ENCODE measurements at places on chromosomes 7 and 10.

DNA sequence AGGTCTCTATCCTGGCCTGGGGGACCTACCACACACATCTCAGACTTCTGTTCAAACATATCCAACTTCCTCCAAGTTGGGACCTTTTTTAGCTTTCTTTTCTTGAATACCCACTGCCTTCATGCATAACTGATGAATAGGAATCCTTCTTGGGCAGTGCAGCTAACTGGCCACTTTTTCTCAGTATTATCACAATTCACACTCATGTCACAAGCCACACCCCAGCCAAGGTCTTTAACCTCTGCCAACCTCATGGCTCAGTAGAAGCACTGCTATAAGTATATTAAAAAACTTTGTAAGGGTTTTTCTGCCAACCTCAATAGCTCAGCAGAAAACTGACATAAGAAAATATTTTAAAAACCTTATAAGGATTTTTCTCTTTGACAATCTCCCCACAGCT lies 44.5 kb downstream of the HHEX start:
- DNase-seq: no peak

- DNase-seq: no peak
These were observed 701.4 kb downstream of the PARD3 start for GRCh38 chr10:34113504-34114225.

- DNase-seq: no peak
These were observed 297.1 kb downstream of the GALNT17 start for GRCh38 chr7:71429083-71429482.

DNA sequence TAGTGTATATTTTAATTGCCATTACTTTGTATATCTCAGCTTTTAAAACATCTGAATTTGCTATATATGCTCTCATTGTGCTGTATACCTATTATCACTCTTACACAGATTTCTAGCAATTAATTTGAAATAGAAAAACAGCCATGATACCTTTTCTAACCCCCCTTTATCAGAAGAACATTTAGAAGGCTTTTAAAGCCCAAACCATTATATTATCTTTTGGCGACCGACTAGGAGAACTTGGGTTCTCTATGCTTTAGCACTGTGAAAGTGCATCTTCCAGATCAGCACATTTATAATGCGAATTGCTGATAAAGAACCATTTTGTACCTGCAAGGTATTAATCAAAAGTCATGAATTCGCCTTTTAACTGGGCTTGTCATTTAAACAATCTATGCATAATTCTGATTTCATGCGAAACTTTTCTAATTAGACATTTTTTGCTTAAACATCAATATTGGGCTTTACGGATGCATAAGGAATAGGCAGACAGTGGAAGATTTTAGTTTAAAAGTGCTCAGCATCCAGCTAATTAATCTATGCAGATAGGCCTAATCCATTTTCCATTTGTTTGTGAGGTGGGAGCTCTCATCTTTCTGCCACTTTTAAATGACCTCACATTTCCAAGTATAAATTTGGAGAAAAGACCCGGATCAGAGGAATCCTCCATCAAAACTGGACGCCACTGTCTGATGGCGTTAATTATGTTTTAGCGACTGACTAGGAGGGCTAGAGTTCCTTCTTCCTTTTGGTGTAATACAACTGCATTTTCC lies 1.2 kb upstream of the MLLT10 start:
- no peak for DNase-seq

DNA sequence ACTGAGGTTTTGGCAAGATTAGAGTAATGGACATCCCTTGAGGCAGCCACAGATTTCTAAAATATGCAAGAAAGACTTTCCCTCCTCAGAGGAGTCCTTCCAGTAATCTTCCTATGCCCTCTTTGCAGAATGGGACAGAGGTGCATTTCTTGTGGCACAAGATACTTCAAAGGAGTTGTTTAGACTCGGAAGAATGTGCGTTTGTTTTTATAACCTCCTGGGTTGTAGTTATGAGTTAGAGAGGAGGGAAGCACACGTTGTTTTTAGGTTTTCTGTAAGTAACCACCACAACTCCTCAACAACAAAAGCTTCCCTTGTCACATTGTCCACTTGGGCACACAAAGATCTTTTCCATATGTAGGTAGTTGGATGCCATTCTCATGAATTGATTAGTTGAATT lies 78.1 kb upstream of the GLI3 start:
- DNase-seq: no peak

- DNase-seq: no peak
These were observed 21.0 kb downstream of the KLF6 start for GRCh38 chr10:3763852-3764625.

- peak; percentile 74 for DNase-seq
These were observed 116.6 kb downstream of the KLF6 start for GRCh38 chr10:3668276-3668965.

DNA sequence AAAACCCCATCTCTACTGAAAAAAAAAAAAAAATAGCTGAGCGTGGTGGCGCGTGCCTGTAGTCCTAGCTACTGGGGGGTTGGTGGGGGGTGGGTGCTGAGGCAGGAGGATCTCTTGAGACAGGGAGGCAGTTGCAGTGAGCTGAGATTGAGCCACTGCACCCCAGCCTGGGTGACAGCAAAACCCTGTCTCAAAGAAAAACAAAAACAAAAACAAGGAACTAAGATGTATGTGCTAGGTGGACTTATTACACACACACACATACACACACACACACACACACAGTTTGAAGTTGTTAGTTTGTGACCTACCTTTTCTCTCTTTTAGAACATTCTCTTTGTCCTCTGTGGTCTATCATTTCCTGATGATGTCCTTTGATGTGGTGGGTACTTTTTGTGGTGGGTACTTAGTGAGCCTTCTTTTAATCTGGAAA lies 53.5 kb downstream of the EXOC6 start:
- peak; percentile 69 for DNase-seq

- DNase-seq: no peak
These were observed 130.1 kb downstream of the OTUD1 start for GRCh38 chr10:23568996-23569395.

GRCh38 chr10:86335257-86335656 lies 31.3 kb downstream of the GRID1 start:
- DNase-seq: no peak

GRCh38 chr10:131636116-131636515 lies 264.7 kb upstream of the PPP2R2D start:
- DNase-seq: no peak

DNA sequence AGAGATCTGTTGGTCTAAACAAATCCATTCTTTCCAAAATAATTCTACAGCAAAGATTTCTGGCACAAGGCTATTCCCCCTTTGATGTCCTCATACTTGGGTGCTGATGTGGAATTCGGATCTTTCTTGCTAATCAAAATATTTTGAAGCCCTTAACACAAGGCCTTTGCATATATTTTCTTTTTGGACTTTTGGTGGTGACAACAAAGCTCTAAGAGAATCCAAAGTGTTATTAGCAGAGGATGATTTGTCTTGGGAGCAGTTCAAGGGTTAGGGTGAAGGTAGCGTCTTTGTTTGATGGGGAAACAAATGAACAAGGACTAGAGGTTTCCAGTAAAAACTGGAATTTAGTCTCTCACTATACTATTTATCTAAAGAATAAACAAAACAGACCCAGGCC lies 197.9 kb downstream of the CDCA7L start:
- DNase-seq: no peak

DNA sequence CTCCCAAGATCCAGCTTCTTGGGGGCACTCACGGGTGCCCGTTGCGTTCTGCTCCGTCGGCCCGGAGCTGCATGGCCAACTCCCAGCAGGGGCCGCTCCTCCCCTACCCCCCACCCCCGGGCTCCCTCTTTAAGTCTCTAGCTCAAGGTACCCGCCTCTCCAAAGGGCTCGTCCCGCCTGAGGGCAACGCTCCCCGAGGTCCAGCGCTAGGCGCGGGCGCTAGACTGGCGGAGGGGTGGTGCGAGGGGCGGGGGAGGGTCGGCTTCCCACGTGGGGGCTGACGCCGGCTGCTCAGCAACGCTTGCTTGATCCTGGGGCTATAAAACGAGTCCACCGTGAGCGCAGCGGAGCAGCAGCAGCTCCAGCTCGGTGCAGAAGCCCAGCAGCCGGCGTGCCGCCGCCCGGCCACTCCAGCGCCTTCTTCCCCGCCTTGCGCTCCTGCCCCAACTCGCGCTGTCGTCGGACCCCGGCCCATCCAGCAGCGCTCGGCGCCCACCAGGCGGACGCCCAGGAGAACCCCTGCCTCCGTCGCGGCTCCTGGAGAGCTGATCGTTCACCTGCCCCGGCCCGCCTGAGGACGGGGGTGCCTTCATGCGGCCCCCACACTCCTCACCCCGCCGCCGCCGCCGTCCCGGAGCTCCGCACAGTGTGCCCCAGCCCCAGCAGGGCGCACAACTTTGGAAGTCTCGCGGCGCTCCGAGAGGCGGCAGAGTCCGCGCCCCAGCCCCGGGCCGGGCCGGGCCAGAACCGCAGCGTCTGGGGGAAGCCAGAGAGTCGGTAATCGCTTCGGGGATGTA lies at the start of gene ADRA2A:
Gene ADRA2A, plus strand, starts transcription at position 348 of the 797 bp plus-strand sequence. CDS start 968 bp downstream, outside the sequence.
- no peak for DNase-seq

All from CD4-positive, alpha-beta T cell treated with Interleukin-15 for 4 hours (primary cell).